ENCODE measurements at places on chromosomes 13 and 19.

DNA sequence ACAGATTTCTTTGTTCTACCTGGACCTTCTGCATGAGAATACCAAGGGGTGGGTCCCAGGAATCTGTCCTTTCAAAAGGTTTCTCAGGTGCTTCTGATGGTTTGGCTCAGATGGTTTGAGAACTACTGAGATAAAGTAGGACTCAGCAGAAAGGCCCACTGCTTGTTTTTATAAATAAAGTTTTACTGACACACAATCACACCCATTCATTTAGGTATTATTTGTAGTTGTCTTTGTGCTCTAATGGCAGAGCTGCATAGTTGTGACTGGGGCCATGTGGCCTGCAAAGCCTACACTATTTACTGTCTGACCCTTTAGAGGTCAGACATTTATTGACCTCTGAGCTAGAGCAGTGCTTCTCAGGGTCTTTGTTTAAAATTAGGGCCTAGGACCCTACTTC lies 17.6 kb downstream of the EDDM13 start:
- no peak for DNase-seq

DNA sequence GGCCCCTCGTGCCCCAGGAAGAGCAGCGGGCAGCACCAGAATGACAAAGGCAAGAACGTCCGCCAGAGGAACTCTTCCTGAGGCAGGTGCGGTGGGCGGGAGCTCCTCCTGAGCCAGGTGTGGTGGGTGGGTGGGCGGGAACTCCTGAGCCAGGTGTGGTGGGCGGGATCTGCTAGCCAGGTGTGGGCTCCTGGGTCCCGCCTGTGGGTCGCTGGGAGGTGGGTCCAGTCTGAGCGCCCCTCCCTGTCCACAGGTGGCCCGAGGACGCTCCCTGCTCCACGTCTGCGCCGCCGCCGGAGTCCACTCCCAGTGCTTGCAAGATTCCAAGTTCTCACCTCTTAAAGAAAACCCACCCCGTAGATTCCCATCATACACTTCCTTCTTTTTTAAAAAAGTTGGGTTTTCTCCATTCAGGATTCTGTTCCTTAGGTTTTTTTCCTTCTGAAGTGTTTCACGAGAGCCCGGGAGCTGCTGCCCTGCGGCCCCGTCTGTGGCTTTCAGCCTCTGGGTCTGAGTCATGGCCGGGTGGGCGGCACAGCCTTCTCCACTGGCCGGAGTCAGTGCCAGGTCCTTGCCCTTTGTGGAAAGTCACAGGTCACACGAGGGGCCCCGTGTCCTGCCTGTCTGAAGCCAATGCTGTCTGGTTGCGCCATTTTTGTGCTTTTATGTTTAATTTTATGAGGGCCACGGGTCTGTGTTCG lies 7.0 kb upstream of the HCN2 start:
- DNase-seq = no peak

DNA sequence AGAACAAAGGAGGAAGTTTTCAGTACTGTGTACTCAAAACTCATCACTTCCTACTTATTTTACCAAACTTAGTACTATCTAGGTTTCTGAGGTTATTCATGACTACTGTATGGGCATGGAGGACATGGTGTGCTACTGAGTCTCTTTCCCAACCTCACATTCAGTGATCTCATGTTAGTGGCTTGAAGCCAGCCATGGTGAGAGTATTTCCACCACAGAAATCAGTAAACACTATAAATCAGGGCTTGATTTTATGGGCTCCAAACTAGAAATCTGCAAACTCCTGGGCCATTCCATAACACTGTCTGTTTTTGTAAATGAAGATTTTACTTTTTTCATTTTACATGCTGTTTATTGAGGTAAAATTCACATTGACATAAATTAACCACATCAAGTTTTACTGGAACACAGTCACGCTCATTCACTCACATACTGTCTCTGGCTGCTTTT lies 19.7 kb downstream of the MED26 start:
- no peak for DNase-seq

- DNase-seq = peak; percentile 77
Measured at GRCh38 chr19:48842789-48843162, 6.5 kb upstream of the HSD17B14 start.

GRCh38 chr13:44306371-44307192 lies 67.0 kb upstream of the SERP2 start:
- no peak for DNase-seq

DNA sequence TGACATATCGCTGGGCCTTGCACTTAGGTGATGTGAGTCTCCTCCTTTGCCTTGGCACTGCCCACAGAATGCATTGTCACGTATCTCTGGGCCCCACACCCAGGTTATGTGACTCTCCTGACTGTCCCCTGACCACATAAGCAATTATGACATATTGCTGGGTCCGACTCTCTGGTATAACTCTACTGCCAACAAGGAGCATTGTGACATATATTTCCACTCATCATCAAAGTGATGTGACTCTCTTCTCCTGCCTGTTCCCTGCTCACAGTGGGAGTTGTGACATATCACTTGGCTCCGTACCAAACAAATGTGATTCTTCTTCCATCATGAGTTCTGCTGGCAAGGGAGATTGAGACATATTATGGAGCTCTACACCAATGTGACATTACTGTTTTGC lies 15.4 kb upstream of the ZNF681 start:
- DNase-seq = no peak

All from stimulated activated effector memory CD8-positive, alpha-beta T cell treated with anti-CD3 and anti-CD28 coated beads, Interleukin-12 subunit alpha, Interleukin-12 subunit beta, amount 100 ng/mL, for 72 hours (primary cell).